ENCODE measurements at places on chromosomes 11 and 22.

DNA sequence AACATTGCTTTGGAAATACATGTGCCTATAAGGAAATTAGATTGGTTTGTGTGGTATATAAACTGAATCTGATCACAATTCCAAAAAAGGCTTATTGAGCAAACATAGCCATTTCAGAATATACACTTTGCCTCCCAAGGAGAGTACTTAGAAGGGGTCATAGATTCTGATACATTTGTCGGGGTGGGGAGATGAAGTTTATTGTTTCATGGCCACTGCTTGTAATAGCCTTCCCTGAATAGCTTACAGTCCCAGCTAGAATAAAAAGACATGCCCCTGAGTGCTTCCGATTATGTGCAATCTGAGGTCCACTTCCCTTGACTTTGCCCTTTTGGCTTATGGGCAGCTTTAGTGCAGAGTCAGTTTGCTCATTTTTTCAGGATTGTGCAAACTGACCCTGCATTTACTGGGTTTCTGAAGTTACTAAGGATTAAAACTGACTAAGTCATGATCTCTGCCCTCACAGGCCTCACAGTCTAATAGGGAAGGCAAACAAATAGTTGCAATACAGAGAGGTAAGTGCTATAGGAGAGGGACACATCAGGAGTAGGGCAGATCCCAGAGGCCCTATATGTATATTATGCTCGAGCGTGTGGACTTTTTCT, 184.2 kb downstream of the BLID start:
- H3K27me3 ChIP-seq, result peaks cover 5% of the 10 kb centered on the region
- no peaks in the 10 kb centered on the region for H3K36me3 ChIP-seq
- H3K4me1 ChIP-seq, result no peaks in the 10 kb centered on the region

DNA sequence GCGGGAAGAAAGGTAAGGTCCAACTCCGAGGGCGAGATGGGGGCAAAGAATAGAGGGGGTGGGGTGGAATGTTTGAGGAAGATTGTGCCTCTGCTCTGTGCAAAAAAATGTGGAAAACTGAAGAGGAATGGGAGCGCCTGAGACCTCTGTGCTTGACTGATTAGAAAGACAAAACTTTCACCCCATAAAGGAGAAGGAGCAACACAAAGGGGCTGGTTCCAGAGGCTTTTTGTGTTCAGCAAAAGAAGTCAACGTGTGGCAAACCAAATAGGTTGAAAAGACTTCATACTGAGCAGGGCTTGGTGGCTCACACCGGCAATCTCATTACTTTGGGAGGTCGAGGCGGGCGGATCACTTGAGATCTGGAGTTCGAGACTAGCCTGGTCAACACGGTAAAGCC, 50.8 kb downstream of the GRAMD1B start:
- H3K4me1 ChIP-seq, result peaks cover 51% of the 10 kb centered on the region
- no peak overlapping the region for H3K4me3 ChIP-seq
- H3K36me3 ChIP-seq, result peaks cover 17% of the 10 kb centered on the region

DNA sequence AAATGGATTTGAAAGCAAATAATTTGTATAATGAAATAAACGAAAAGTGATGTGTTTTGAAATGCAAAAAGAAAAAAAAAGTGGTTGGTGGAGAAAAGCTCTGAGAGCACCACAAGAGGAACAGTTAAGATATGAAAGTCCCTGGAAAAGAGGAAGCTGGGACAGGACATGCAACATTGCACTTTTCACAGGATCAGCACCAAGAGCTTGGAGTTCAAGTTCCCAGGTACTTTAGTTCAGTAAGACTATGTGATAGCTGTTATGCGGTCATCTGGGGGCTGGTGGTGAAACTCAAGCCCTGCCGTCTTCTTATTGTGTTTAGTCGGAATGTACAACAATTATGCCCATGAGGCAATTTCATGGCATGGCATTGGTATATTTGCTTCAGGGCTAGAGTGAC, 17.1 kb upstream of the MS4A4A start:
- H3K27me3 ChIP-seq, result peaks cover 9% of the 10 kb centered on the region
- H3K36me3 ChIP-seq, result no peaks in the 10 kb centered on the region
- DNase-seq, result no peak
- H3K4me1 ChIP-seq, result no peaks in the 10 kb centered on the region
- no peak overlapping the region for H3K27ac ChIP-seq
- H3K4me3 ChIP-seq, result no peak overlapping the region

DNA sequence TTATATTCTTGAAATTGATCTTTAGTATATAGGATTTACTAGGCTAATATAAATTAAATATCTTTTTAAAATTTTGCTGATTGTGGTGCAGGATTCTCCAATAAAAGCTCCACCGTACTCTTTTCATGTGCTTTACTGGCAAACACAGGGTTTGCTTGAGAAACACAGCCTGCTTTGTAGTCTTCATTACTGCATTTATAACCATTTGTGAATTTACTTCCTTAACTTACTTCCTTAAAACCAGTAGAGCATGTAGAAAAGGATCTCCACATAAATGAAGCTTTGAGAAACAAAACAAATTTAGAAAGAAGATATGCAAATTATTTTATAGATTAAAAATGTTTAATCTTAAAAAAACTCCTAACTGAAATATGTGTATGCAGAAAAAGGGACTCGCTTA, 28.8 kb downstream of the SWAP70 start:
- no peaks in the 10 kb centered on the region for H3K27me3 ChIP-seq
- no peak for DNase-seq
- H3K4me1 ChIP-seq, result peaks cover 2% of the 10 kb centered on the region
- no peak overlapping the region for H3K4me3 ChIP-seq
- peaks cover 15% of the 10 kb centered on the region for H3K36me3 ChIP-seq
- H3K27ac ChIP-seq, result no peak overlapping the region

GRCh38 chr11:44304091-44305025, 5.6 kb downstream of the ALX4 start:
- H3K4me3 ChIP-seq, result peak overlapping the region; percentile 81
- no peak for DNase-seq
- peaks cover 1% of the 10 kb centered on the region for H3K36me3 ChIP-seq
- H3K27ac ChIP-seq, result peak overlapping the region; percentile 25
- H3K4me1 ChIP-seq, result peaks cover 17% of the 10 kb centered on the region
- H3K27me3 ChIP-seq, result peaks cover 81% of the 10 kb centered on the region

DNA sequence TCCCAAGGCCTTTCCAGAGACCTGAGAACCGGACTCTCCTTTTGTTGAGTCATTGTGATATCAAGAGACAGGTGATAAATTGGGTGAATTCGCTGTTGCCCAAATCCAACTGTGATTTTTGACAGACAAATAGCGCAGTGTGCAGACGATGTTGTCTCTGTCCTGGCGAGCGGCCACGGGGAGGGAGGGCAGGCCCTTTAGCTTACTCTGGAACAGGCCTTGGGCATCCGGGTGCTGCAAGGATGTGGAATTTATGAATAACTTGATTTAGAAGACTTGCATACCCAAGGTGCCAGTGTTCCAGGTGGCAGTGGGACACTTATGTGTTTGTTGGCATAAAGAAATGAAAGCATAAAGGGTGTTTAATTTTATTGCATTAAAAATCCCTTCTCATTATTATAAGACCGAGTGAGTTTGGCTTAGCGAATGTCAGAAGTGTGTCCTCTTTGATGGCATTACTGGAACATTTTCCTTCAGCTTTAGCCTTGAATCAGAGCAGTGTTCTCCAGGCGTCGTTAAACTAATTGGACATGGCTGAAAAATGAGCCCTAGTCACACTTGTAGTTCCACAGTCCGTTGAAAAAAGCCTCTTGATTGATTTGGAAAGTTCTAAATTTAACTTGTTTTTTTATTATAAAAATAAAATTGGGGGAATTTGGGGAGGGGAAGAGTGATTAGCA, 9.4 kb downstream of the LDLRAD3 start:
- H3K36me3 ChIP-seq, result no peaks in the 10 kb centered on the region
- H3K4me3 ChIP-seq, result no peak overlapping the region
- H3K27ac ChIP-seq, result no peak overlapping the region

GRCh38 chr11:112777283-112777751, 183.9 kb upstream of the NCAM1 start:
- H3K4me1 ChIP-seq, result no peaks in the 10 kb centered on the region
- no peaks in the 10 kb centered on the region for H3K27me3 ChIP-seq
- H3K27ac ChIP-seq, result no peak overlapping the region
- DNase-seq, result no peak
- no peaks in the 10 kb centered on the region for H3K36me3 ChIP-seq
- no peak overlapping the region for H3K4me3 ChIP-seq

DNA sequence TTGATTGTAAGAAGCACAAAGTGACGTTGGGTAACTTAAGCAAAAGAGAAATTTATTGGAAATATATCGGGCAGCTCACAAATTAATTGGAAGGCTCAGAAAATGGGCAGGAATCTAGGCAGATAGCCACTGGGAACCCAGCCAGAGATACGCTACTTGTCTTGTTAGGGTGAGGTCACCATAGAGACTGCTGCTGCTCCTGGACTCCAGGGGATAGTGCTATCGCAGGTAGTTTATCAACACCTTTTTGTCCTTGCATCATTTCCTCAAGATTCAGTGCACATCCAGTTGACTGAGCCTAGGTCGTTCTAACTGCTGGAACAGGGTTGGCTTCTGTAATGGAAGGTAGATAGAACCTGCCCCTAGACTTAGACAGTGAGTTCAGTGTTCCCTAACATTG, 19.6 kb downstream of the AMOTL1 start:
- H3K4me3 ChIP-seq, result no peak overlapping the region
- peaks cover 6% of the 10 kb centered on the region for H3K27me3 ChIP-seq
- H3K27ac ChIP-seq, result no peak overlapping the region
- DNase-seq, result no peak

GRCh38 chr11:15695096-15695721, 580.5 kb downstream of the INSC start:
- no peak overlapping the region for H3K27ac ChIP-seq
- H3K36me3 ChIP-seq, result no peaks in the 10 kb centered on the region
- H3K4me3 ChIP-seq, result no peak overlapping the region
- no peaks in the 10 kb centered on the region for H3K27me3 ChIP-seq

GRCh38 chr11:75301601-75302345, 49.7 kb downstream of the ARRB1 start:
- no peak overlapping the region for H3K27ac ChIP-seq
- no peaks in the 10 kb centered on the region for H3K36me3 ChIP-seq
- H3K4me1 ChIP-seq, result peaks cover 2% of the 10 kb centered on the region
- no peak for DNase-seq
- H3K27me3 ChIP-seq, result no peaks in the 10 kb centered on the region

DNA sequence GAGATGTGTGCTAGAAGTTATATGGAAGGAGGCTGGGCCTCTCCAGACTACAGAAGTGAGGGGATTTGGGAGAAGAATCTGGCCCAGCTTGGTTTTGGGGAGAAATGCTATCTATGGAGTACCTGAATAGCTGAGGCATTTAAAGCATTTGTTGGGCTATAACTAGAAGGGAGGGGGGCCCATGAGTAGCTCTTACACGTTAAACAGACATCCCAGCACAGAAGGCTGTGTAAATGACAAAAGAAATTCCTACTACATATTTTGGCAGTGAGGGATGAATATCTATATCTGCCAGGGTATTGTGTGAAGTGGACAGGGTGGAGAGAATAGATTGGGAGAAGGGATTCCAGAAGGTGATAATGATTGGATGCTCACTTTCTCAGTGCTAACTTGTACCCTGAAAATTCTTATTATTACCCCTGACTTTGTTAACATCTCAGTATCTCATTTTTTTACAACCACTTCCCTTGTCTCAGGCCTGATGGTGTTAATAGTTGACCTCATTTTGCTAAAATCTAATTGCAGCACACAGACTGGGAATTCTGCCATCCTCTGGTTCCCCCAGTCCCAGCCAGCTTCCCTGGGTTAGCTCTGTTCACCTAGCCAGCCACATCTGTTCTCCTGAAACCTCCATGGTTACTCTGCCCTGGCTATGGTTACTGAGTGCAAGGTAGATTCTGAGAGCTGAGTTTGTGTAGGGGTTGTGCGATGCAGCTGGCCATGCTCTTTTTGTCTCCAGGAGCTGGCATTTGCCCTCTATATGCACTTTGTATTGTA, 28.8 kb upstream of the RRM1 start:
- peak overlapping the region; percentile 32 for H3K27ac ChIP-seq
- H3K36me3 ChIP-seq, result peaks cover 60% of the 10 kb centered on the region
- no peak overlapping the region for H3K4me3 ChIP-seq
- H3K4me1 ChIP-seq, result peaks cover 47% of the 10 kb centered on the region

DNA sequence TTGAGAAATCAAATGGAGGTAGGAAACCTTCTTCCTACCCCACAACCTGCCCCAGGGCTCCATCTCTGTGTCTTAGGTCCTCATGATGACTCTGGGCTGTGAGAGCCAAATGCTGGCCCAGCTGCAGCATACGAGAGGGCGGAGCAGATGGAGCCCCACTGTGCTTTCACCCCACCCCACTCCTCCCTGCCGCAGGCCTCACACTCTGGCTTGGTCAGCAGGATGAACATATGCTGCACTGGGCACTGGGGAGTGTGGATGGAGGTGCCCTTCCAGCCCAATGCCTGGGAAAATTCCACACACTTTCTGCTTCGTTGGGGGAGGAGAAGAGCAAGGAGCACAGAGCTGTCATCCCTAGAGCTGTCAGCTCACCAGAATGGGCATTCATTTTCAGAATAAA, 271.6 kb upstream of the CADM1 start:
- no peak overlapping the region for H3K4me3 ChIP-seq
- H3K27me3 ChIP-seq, result no peaks in the 10 kb centered on the region
- no peaks in the 10 kb centered on the region for H3K36me3 ChIP-seq

GRCh38 chr11:115761348-115761747, 257.1 kb upstream of the CADM1 start:
- DNase-seq, result no peak
- no peak overlapping the region for H3K4me3 ChIP-seq
- H3K27me3 ChIP-seq, result peaks cover 16% of the 10 kb centered on the region
- no peak overlapping the region for H3K27ac ChIP-seq

- H3K27ac ChIP-seq, result no peak overlapping the region
- peaks cover under 1% of the 10 kb centered on the region for H3K27me3 ChIP-seq
- H3K36me3 ChIP-seq, result peaks cover 4% of the 10 kb centered on the region
- H3K4me3 ChIP-seq, result no peak overlapping the region
These were observed 10.4 kb downstream of the OR52K2 start for GRCh38 chr11:4459500-4459899.

DNA sequence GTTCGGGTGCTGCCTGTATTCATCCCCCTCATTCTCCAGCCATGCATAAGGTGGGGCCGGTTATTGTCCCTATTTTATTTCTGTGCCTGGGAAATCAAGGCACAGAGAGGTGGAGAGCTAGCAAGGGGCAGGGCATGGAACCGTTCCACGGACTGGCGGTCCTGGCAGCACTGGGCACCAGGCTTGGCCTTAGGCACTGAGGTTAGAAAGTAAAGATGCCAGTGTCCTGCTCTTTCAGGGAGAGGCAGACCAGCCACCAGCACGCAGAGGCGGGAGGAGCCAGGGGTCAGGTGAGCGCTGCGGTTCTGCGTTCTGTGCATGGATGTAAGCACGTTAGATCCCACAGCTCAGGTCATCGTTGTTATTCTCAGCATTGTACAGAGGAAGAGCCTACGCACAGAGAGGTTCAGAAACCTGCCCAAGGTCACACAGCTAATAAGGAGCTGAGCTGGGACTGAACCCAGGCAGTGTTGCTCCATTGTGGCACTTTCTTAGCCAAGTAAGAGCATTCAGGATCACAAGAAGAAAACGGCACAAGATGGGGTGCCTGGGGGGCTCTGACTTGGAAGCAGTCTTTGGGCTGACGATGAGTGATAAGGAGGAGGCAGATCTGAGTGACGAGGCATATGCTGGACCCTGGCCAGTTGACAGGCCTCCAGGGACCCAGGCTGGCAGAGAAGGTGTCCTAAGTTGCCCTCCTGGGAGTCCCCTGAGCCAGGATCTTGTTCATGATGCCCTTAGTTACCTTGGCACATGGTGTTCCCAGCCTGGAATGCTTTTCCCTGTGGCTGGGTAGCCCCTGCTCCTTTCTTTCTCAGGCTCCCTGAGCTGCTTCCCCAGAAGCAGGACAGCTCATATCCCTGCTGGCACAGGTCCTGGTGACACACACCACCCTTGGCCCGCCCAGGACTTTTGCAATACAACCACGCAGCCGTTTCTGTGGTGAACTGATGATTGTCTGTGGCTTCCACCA, 41.1 kb downstream of the OSBPL5 start:
- H3K4me1 ChIP-seq, result no peaks in the 10 kb centered on the region
- no peak overlapping the region for H3K4me3 ChIP-seq
- no peak overlapping the region for H3K27ac ChIP-seq
- H3K36me3 ChIP-seq, result no peaks in the 10 kb centered on the region

Measured in activated CD4-positive, alpha-beta T cell treated with anti-CD3 and anti-CD28 coated beads, Interleukin-2, amount 10 ng/mL, durations not matched to agents 7 days and 5 days (primary cell).